ENCODE measurements at places on chromosomes 1 and 21. TPM values are rescaled to one million over a fixed set of nuclear protein-coding genes. Genes with fewer than 3 reads are reported as not detected.

The FMO3 gene
- 0.90 TPM for total RNA-seq

The S100A10 gene
- total RNA-seq: 281 TPM

The CAPN8 gene
- not detected for total RNA-seq

The DNM3 gene
- 4.7 TPM for total RNA-seq

The CDA gene
- 9.1 TPM for total RNA-seq

The TTC34 gene
- total RNA-seq: 0.24 TPM

The MX2 gene
- 20.4 TPM for total RNA-seq

The TFF2 gene
- not detected for total RNA-seq

The HSPA6 gene
- total RNA-seq: 6.4 TPM

The KCNJ9 gene
- not detected for total RNA-seq

The CNST gene
- 29.8 TPM for total RNA-seq

The PRKAB2 gene
- total RNA-seq: 26.5 TPM

The PADI1 gene
- total RNA-seq: not detected

The GNAT2 gene
- not detected for total RNA-seq
